ENCODE measurements at places on chromosomes 7 and 10.
A peak's percentile ranks its signal among the peaks of the same experiment; 100 is the strongest.

- DNase-seq, result no peak
Measured at GRCh38 chr10:49009199-49009979, 69.7 kb upstream of the LRRC18 start.

DNA sequence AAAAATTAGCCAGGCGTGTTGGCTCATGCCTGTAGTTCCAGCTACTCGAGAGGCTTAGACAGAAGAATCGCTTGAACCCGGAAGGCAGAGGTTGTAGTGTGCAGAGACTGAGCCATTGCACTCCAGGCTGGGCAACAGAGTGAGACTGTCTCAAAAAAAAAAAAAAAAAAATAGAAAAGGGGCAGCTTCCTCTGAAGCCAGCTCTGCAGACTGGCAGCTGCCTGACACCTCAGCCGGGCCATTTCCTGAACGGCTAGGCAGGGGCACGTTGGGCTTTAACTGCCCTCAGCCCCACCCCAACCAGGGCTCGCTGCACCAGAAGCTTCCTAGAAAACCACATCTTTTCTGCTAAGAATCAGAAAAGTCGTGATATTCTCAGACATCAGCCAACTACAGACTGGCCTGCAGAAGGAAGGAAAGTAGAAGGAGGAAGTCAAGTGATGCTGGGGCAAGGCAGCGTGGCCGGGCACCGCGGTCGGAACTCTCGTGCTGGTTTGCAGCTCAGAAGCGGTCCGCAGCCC lies 38.0 kb downstream of the PRKAG2 start:
- DNase-seq, result peak; percentile 62

DNA sequence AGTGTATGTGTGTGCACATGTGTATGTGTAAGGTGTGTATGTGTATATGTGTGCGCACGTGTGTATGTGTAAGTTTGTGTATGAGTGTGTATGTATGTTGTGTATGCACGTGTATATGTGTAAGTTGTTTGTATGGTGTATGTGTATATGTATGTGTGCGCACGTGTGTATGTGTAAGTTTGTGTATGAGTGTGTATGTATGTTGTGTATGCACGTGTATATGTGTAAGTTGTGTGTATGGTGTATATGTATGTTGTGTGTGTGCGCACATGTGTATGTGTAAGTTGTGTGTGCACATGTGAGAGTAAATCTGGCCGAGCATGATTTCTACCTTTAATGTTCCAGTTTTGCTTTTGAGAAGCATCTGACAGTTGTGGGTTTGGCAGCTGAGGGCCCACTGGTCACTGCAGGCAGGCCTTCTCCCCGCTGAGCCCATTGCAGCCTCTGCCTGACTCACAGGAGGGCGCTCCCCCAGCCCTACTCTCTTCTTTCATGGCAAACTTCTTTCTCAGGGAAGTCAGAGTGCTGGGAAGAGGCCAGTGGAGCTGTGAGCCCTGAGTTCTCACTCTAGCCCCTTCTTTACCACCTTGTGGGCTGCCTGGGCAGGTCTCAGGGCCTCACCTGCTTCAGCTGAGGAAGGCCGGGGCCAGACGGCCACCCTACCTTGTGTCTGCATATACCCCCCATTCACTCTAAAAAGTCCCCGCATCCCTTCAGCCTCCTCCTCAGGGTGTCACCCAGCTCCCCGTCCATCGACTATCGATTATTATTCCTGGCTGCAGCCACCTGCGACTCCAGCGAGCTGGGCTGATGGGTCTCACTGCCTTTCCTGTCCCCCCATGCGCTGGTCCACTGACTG lies 11.2 kb downstream of the WDR86 start:
- no peak for DNase-seq

- peak; percentile 96 for DNase-seq
Measured at GRCh38 chr7:55365675-55366460, 731 bp downstream of the LANCL2 start.

DNA sequence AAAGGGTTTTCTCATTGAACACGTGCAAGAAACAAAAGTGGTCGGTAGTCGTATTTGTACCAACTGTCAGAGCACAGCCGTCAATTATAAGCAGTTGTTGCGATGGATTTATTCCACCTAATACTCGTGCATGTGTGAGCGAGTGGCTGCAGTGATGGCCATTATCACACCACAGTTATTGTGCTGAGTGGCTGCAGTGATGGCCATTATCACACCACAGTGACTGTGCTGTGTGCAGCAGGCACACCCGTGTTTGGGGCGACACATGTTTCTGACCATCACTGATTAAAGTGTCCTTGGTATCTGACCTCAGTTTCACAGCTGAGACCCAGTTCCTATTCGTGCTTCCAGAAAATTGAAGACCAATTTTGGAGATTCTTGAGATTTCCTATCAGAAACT lies 142.9 kb upstream of the PFKP start:
- DNase-seq, result no peak

GRCh38 chr10:14240253-14241189 lies 90.2 kb downstream of the FRMD4A start:
- DNase-seq, result no peak

- DNase-seq, result no peak
Measured at GRCh38 chr10:78703593-78703992, 365.2 kb upstream of the ZMIZ1 start.

DNA sequence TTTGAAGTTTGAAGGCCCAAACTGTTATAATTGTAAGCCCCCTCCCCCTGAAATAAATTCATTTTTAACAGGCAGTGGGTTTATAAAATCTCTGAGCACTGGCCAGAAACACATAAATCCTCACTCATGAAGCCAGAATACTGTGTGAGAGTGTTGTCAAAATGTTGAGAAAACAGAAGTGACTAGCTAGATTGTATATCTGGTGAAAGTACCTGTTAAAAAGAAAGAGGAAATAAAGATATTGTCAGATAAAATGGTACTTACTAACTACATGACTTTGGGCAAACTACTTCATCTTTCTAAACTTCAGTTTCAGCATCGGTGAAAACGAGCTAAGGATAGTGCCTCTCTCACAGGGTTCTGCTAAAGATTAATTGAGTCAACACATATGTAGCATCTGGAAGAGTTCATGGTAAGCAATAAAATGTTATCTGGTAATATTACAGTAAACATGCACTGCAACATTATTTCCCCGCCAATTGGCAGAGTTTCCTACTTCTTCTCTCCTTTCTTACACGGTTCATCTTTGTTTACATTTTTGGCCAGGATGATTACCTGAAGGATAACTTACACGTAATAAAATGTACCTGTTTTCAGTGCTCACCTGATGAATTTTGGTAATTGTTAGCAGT lies 202.5 kb upstream of the CHRM2 start:
- DNase-seq, result no peak

- no peak for DNase-seq
Measured at GRCh38 chr7:121489440-121489839, 93.3 kb upstream of the FAM3C start.

DNA sequence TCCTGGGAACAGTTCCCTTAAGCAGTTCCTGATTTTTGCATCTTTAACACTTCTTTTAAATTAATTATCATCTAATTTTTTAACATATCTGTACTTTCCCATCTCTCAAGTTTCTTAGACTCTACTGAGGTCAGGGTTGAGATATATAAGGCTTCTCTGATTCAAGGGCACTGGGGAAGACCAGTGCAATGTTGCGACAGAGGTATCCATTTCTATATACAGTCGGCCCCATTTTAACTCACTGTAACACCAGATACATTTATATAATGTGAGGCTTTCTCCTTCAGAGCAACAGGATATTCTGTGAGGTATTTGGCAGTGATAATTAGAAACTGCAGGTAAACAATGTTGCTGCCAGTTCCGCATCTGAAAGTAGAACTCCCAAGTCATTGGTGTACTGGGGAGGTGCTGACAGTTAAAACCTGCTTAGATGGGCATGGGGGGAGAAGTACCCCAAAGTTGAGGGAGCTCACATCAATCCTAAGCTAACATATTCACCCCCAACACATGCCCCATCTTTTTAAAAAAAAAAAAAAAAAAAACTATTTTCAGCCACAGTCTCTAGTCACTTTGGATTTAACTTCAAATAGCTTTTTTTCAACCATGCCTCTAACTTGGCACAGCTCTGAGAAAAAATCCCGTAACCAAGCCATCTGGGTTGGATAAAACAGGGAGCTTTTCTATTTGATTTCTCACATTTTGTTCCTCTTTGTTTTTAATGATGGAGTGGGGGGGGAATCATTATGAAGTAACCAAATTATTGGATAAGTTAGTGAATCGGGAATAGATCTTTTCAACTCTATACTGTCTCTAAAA lies 62.9 kb downstream of the REEP3 start:
- no peak for DNase-seq

DNA sequence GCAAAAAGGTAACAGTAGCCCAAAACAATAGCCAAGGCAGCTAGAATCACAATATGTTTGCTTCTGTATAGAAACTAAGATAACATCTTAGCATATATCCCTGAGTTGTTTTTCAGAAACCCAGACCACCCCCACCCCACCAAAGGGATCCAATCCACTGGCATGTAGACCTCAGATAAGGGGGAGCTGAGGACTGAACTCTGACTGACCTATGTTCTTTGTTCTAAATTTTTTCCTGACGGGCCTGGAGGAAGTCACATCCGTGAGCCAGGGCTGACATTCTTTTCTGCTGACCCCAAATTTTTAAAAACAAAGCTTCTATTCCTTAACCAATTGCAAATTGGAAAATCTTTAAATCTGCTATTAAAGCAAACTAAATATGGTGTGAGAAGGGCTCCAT lies 493.9 kb upstream of the IGFBP3 start:
- no peak for DNase-seq

GRCh38 chr10:52250510-52250909 lies 63.6 kb upstream of the DKK1 start:
- no peak for DNase-seq

GRCh38 chr7:139567647-139568345 lies 44.3 kb downstream of the CLEC2L start:
- no peak for DNase-seq

DNA sequence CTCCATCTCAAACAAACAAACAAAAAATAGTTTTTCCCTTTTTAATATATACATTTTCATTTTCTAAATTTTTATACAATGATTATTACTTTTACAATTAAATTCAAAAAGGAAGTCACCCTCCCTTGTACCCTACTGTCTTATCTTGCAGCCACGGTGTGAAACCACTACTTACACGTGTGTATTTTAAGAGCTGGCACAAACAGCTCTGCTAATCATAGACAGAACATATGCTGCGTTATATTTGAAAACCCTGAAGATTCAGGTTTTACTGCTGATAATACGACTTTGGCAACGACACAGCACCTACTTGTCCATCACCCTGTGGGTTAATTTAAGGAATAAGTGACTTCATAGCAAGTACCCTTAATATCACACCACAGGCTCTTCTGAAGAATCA lies 991 bp downstream of the ANKRD61 start:
- DNase-seq, result no peak

DNA sequence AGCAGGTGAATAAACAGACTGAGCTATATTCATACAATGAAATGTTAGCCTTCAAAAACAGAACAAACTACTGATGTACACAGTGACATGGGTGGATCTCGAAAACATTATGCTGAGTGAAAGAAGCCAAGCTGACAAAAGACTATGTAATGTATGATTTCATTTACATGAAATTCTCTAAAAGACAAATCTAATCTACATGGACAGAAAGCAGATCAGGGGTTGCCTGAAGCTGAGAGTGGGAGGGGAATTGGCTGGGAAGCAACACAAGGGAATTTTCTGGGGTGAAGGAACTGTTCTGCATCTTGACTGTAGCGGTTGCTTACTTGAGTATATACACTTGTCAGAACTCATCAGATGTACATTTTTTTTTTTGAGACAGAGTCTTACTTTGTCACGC lies 121.7 kb upstream of the SVIL start:
- DNase-seq, result no peak

DNA sequence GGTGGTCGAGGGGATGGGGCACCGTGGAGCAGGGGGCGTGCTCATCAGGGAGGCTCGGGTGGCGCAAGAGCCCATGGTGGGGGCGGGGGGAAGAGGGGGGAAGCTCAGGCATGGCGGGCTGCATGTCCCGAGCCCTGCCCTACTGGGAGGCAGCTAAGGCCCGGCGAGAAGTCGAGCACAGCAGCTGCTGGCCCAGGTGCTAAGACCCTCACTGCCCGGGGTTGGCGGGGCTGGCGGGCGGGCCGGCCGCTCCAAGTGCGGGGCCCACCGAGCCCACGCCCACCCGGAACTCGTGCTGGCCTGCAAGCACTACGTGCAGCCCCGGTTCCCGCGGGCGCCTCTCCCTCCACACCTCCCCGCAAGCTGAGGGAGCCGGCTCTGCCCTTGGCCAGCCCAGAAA lies 55.0 kb upstream of the FAM171A1 start:
- DNase-seq, result no peak

DNA sequence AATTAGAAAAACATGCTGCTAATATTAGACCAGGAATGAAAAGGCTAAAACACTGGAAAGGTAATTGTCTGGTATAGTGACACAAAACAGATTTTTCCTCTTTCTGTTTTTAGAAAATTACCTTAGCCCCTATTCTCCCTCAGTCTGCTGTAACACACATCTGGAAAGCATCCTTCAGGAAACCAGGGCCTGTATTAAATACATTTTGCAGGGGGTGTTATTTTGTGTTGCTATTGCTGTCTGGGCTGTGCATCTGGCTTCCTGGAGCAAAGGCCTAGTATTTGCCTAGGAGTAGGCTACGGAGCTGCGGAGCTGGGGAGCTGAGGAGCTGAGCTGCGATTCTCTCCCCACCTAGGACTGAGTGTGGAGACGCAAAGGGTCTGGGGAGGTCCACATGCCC lies 169.3 kb downstream of the GFRA1 start:
- no peak for DNase-seq

- DNase-seq, result no peak
Measured at GRCh38 chr10:27035163-27035562, 65.1 kb downstream of the ANKRD26 start.

GRCh38 chr10:99539120-99539519 lies 6.4 kb downstream of the NKX2-3 start:
- DNase-seq, result no peak

DNA sequence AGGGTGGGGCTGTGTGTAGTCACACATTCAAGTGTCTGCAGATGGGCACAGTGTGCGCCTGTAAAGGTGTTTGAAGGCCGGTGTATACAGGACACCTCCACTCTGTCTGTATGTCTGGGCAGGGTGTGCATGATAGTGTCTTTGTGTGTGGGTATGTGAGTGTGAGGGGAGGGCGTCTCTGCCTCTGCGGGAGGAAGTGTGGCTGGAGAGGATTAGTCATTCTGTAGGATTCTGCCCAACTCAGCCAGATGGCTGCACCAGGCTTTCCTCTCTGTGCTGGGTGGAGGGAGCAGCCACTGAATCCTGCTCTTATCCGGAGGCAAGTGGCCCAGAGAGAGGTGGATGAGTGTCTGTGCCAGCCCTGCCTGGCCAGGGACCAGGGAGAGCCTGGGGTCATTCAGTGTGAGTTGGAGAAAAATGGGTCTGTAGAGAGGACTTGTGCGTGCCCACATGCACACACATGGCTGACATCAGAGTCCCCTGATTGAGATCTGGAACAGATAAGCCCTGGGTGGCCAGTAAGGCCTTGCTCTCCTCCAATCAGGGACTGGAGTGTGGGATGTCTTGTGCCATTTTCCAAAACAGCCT lies 1.7 kb downstream of the SFXN3 start:
- no peak for DNase-seq

GRCh38 chr10:102462512-102463054 lies 11.2 kb upstream of the C10orf95 start:
- DNase-seq, result no peak

DNA sequence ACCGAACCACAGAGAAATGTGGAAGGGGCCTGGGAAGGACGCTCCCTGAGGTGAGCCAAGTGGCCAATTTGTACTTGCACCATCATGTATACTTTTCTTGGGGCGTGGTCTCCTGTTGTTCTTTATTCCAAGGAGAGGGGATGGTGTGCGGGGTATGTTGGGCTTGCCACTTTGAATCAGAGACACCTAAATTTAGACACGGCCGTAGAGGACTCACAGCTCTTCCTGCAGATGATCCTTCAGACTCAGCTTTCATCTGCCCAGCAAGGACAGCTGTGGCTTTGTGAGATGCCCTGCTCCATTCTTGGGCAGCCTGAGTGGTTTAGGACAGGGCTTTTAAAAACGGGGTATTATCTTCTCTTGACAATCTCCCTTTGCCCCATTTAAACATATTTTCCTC lies 473.2 kb downstream of the REEP3 start:
- DNase-seq, result no peak
